EL (cell line): ENCODE measurements at places on chromosomes 4 and X.

DNA sequence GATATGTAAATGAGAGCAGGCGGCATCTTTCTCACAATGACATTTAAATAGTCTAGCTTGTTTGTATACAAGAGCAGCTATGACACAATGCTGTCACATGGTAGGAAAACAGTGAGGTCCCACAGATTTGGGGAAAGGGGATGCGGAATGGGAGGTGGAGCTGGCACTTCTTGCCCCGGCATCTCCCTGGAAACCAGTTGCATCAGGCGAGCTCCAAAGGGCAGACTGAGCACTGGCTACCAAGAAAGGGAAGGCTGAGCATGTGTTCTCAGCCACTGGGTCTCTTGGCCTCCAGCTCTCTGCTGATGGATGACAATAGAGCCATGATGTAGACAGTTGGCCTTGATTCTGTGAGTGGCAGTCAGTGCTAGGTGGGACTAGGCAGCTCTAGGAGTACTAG, 109.0 kb downstream of the UCHL1 start:
- DNase-seq = no peak

GRCh38 chr4:154399259-154399974, 92.2 kb downstream of the DCHS2 start:
- DNase-seq = peak; percentile 22

DNA sequence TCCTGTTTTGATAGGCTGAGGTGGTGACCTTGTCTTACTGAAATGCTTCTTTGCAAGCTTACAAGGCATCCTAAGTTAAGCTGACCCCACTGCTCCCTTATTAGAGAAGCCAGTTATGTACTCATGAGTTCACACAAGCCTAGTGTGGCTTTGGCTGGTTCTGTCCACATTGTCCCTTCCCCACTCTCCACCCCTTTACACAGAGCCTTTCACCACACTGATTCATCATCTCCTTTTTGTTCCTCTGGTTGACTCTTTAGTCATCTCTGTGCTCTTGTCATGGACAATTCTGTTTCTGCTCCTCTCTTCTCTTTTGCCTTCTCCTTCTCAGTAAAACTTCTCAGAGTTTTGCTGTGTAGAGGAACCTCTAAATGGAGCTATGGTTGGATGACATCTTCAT, 4.9 kb downstream of the CHRNA9 start:
- no peak for DNase-seq

GRCh38 chrX:78822157-78822690, 74.7 kb downstream of the LPAR4 start:
- no peak for DNase-seq

DNA sequence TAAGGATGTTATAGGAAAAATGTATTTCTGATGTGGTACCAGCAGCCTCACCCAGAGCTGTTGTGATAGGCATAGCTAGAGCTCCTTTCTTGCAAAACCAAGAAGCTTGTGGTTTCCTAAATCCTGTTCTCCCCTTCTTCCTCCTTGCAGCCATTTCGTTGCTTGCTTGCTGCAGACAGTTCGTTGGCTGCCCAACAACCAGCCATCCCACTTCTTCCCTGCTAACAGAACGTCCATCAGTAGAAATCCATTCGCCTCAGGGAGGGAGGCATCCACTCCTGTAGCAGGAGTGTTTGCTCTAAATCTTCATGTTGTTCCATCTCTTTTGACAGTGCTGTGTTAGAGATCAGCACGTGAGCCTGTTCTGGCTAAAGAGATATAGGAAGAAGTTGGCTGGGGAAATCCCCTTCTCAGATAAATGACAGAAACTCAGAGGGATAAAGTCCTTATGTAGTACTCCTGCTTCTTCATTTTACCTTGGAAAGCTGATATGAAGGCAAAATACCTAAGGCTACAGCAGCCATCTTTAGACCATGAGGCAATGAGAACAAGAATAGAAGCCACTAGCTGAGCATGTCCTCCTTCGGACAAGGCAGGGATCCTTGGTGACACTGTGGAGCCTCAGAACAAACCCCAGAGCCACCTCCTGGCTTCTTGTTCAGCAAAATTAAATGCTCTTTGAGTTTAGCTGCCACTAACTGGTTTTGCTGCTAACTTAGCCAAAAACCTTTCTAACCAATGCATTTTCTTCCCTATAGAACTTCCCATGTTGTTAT, 68.4 kb upstream of the RELL1 start:
- no peak for DNase-seq

- peak; percentile 85 for DNase-seq
Measured at GRCh38 chr4:21769404-21770147, 179.0 kb downstream of the KCNIP4 start.

DNA sequence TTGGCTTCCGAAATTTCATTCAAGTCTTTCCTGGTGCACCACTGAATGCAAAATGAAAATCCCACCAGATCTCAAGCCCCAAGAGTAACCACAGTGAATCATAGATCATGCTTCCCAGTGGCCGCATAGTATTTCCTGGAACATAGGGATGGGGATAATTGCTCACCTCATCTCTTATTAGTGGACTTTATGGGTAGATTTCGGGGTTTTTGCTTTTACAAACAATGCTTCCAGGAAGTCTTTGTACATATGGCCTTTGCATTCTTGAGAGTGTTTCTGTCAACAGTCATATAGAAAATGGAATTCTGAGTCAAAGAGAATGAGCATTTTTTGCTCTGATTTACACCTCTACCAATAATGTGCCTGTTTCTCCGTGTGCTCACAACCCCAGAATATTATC, 53.4 kb downstream of the PPEF2 start:
- peak; percentile 77 for DNase-seq

DNA sequence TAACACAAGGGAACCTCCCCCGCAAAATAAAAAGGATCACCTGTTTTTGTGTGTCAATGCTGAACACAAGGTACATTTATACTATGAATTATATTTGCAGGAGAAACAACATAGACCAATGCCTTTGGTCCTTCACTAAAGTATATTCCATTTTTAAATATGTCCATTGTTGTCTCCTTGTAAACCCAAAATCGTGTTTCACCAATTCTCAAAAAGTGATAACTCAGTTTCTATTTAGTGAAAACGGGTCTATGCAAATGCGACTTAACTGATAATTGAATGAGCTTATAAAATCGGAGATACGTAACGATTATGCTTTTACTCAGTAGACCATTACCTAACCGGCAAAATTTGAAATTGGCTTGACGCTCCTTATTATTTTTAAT, 2.1 kb downstream of the BRWD3 start:
- DNase-seq = peak; percentile 0

DNA sequence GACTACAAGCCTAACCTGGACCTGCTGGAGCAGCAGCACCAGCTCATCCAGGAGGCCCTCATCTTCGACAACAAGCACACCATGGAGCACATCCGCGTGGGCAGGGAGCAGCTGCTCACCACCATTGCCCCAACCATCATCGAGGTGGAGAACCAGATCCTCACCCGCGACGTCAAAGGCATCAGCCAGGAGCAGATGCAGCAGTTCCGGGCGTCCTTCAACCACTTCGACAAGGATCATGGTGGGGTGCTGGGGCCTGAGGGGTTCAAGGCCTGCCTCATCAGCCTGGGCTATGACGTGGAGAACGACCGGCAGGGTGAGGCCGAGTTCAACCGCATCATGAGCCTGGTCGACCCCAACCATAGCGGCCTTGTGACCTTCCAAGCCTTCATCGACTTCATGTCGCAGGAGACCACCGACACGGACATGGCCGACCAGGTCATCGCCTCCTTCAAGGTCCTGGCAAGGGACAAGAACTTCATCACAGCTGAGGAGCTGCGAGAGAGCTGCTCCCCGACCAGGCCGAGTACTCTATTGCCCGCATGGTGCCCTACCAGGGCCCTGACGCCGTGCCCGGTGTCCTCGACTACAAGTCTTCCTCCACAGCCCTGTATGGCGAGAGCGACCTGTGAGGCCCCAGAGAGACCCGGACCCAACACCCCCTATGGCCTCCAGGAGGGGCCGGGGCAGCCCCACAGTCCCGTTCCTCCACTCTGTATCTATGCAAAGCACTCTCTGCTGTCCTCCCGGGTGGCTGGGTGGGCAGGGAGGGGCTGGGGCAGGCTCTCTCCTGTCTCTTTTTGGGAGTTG, 486.2 kb downstream of the TRAM1L1 start:
- no peak for DNase-seq
